ENCODE measurements at places on chromosomes 13 and 19.

DNA sequence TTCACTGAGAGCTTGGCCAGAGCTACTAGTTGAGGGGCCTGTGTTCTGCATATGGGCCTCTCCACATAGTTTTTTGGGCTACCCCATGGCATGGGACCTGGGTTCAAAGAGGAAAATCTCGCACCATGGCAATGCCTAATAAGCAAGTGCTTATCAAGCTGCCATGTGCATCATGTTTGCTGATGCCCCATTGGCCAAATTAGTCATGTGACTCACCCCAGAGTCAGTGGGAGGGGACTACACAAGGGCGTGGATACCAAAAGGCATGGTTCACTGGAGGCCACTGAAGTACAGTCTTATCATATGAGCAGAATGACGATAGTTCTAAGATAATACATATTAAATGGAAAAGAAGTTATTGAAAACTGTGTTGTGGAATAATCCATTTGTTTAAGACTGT lies 214.8 kb downstream of the LMO7 start:
- no peak for DNase-seq

- DNase-seq, result no peak
Observed at GRCh38 chr13:102028868-102029267, 373.0 kb downstream of the FGF14 start.

DNA sequence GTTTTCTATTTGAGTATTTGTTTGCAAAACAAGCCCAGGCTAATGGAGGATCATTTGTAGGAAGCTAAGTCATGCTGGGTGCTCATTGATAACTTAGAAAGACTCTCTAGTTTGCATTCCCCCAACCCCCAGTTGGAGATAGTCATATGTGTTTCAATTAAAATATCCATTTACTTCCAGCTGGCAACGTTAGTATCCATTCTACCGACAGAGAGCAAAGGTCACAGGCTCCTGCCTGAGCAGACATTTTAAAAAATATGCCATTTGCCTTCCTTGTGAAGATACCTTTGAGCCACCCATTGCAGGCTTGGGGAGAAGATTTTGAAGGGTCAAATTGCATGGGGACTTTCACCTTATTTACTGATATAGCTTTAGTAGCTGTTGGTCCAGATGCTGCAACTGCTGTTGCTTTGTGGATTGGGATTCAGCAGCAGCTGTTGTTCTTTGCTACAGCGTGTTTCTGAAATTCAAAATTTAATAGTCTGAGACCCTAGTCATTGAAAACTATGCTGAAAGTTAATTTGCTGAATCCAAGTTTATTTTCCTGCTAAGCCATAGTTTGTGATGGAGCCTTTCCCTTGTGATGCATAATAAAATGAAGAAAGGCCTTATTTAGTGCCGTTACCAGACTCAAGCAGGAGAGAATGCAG lies 335.1 kb downstream of the GPC6 start:
- DNase-seq, result no peak

- no peak for DNase-seq
Observed at GRCh38 chr13:73731564-73731963, 402.6 kb downstream of the KLF12 start.

GRCh38 chr19:51325161-51325976 lies 13.9 kb downstream of the IGLON5 start:
- DNase-seq, result no peak

DNA sequence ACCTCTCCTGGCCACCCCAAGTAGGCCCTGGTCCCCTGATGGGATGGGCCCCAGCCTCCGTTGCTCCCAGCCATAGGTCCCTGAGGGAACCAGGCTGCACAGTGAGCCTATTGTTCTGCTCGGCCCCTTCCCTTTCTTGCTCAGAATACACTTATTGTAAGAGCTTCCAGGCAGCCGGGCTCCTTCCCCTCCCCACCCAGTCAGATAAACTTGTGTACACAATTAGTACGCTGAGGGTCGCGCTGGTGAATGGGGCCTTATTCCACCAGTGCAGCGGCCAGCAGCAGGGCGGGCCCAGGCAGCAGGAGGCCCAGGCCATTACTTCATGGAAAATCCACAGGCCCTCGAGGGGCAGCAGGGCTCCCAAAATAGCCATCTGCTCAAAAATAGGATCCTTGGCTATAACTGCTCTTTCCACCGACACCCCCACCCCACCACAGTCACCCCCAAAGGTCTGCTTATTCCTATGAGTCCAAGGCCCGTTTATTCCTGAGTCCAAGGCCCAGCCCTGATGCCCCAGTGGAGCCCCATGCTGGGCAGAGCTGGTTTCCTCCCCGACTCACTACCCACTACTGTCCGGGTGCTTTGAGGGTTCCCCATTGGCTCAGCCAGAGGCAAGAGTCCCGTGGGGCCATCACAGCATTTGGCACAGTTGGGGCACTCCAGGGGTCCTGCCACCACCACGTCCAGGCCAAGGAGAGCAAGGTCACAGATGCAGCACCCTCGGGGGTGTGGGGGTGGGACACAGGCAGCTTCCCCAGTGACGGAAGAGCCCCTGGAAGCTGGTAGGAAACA lies 22.1 kb downstream of the CAPN12 start:
- DNase-seq, result no peak

GRCh38 chr13:28458051-28458450 lies 36.9 kb downstream of the FLT1 start:
- DNase-seq, result no peak

DNA sequence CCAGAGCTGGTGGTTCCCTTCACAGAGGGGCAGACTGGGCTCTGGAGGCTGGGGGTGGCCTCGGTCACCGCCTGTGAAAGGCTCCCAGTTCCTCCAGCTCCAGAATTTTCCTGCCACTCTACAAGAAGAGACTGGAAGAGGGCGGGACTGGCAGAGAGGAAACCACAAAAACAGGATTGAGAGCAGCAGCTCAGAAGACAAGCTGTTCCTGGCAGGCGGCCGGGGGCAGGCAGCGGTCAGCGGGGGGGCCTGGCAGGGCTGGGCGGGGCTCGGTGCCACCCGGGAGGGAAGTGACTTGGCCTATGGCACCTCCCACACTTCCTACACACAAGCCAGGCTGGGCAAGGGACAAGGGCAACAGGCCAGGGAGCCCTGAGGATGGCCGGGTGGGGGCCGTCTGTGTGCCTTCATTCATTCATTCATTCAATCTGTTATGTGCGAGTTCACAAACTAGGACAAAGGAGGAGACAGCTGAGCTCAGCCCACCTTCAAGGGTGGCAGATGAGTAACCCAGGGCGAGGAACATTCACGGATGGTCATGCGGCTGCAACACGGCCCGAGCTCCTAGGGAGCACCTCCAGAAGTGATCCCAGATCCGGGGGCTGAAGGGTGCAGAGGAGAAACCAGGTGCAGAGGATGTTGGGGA lies 16.9 kb upstream of the BTBD2 start:
- peak; percentile 80 for DNase-seq

- DNase-seq, result no peak
Observed at GRCh38 chr19:28963486-28964250, 249.3 kb downstream of the UQCRFS1 start.

- DNase-seq, result no peak
Observed at GRCh38 chr19:50341091-50341564, 12.0 kb upstream of the KCNC3 start.

DNA sequence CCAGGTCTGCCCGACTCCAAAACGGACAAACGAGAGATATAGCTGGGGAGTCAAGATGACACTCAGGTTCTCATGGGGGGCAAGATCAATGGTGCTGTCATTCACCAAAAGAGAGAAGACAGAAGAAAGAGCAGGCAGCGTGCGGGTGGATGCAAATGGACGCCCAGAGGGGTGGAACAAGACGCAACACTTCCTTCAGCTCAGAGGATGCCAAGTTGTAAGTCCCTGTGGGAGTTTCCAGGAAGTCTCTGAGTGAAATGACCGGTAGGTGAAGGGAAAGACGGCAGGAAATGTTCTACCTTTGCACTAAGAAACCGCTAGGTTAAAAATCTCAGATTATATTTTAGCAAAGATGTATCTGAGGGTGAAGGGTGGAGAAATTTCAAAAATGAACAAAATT lies 26.5 kb downstream of the TUBGCP3 start:
- no peak for DNase-seq

DNA sequence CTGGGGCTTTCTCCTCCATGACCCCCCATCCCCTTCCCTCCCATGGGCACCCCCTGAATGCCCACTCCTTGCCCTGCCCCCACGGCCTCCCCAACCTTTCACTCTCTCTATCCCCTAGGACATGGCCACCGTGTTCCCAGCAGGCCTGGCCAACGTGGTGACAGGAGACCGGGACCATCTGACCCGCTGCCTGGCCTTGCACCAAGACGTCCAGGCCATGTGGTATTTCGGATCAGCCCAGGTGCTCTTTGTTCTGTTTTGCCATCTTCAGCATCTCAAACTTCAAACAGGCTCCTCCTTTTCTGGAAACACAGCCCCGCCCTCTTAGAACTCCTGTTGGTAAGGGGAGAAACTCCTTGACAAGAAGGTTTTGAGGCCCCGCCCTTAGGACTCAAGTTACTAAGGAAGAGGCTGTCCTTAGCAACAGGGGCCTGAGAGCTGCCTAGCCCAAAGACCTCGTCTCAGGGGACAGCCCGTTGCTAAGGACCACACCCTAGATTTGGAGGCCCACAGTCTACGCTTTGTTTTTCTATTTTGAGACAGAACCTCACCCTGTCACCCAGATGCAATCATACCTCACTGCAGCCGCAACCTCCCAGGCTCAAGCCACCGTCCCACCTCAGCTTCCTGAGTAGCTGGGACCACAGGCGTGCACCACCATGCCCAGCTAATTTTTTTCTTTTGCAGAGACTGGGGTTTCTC lies 5.1 kb upstream of the FLT3LG start:
- DNase-seq, result peak; percentile 43

GRCh38 chr13:20028953-20029352 lies 70.4 kb downstream of the ZMYM2 start:
- no peak for DNase-seq

DNA sequence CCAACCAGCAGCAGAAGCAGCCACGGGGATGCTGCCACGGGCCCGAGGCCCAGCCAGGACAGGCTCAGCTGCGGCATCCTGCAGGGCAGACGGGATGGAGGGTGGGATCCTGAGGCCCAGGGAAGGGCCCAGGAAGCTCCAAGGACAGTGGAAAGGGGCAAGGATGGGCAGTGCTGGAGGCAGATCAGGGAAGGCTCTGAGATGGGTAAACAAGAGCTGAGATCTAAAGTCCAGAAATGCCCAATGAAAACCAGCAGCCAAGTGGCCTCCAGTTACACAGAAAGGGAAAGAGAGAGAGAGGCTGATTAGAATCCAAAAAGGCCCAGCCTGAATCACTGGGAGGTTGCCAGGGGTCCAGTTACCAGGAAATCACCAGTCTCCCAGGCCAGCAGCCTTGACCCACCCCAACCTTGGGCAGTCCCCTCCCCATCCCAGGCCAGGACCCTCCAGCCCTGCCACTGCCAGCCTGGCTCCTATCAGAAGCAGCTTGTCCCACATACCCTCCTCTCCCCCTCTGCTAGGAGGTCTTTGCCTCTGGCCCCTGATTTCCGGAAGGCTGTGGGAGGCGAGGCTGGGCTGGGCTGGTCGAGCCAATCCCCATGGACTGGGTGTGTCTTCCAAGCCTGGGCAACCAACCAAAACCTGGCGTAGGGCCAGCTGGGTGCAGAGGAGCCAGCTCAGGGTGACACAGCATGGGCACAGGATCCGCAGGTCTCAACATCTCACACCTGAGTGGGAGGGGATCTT lies at the start of gene CYP4F11:
Gene CYP4F11 (minus strand): TSS at position 198 of the 747 bp plus-strand sequence. CDS start 121 bp downstream, at position 77.
- DNase-seq, result no peak

DNA sequence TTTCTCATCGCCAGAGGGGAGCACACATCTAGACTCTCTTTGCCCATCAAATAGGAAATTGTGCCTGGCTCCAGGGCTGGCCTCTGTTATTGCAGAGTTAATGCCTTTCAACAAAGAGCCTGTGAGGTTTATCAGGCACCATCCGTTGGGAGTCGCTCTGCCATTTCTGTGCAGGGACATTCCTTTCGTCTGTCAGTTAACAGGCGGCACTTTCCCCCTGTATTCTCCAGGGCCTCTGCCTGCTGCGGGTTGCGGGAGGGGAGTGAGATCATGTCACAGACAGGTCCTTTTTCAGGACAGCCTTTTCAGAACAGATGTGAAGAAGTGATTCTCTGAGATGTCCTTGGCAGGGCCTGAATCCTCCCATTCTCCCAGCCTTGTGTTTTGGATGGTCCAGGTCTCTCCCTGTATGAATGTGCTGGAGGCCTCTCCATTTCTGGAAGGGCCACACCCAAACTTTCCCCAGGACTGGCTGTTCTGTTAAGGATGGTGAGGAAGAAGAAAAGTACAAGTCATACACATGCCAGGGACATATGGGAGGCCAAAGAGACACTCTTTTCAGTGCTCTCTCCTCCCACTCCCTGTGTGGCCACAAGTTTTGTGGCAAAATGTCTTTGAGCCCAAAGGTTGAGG lies 14.9 kb downstream of the SERP2 start:
- DNase-seq, result no peak

DNA sequence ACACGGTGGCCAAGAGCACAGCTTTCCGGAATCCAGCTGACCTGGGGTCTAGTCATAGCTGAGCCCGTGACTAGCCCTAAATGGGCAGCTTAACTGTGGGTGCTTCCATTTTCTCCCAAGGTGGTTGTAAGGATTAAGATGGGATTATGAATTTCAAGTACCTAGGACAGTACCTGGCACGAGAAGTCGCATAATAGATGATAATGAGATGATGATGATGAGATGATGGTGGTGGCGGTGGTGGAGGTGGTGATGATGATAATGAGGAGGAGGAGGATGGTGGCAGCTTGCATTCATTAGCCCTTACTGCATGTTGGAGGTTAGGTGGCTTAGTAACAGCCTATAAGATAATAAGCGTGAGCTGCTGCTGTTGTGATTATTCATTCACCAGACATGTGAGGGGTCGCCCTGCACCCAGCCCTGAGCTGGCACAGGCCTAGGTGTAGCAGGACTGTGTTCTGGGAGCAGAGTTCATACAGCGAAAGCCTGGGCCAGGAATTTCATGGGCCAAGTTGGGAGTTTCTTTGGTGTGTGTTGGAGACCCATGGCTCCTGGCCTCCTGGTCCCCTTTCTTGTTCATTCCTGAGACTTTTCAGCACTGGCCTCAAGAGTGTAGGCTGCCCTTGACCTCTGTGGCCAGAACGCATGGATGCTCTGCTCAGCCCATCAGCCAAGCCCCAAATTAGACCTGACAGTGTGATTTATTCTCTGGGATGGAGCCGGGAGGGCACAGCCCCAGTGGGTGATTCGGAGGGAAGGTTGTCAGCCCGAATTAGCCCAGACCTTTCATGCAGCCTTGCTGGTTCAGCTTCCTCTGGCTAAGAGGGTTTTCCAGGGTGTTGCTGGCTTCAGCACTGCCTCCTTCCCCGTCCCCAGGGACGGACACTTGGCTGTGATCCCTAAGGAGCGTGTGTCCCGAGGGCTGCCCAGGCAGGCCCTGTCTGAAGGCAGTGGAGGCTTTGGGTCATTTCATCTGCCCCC lies 128.8 kb downstream of the SIPA1L3 start:
- no peak for DNase-seq

Measured in SW 1271 (cell line).